ENCODE measurements at places on chromosomes 1 and 21.
A peak's percentile ranks its signal among the peaks of the same experiment; 100 is the strongest.

DNA sequence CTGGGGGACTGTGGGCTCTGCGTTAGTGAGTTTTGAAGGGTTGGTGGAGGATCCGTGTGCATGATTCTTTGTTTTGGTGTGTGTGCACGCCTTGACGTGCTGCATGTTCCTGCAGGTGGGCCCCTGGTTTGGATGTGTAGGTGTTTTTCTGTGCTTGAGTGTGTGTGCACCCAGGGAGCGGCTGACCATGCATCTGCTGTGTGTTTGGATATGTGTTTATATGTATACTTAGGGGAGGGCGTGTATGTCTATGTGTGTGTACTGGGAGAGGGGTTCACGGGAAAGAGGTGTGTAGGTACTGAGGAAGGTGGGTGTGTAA lies 1.1 kb downstream of the VANGL2 start:
- DNase-seq = no peak

DNA sequence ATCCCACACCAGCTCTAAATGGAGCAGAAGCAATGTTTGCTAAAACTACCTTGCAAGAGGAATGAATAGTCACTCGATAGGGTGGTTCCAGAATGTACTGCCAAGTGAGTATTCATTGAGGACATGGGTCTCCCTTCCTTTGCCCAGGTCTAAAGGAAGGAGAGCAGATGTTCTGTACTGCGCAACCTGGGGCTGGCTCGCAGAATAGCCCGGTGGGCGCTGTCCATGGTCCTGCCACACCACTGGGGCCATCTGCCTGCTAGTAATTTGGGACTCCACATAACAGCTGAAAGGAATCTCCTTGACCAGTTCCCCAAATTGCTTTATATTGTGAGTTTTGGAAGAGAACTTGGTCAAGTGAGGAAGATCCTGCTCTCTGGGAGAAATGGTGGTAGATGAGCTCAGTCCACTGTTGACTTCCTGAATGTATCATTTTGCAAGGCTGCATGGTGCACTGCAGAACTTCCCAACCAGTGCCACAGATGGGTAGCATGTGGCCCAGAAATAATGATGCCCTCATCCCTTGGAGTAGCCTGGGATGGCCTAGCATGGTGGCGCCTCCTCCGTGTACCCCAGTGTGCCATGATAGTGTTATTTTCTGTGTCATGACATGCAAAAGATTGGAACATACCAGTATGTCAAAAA lies 5.7 kb downstream of the SLC6A17 start:
- DNase-seq = peak; percentile 51

- DNase-seq = peak; percentile 47
These were observed 19.6 kb downstream of the FH start for GRCh38 chr1:241499910-241500309.

DNA sequence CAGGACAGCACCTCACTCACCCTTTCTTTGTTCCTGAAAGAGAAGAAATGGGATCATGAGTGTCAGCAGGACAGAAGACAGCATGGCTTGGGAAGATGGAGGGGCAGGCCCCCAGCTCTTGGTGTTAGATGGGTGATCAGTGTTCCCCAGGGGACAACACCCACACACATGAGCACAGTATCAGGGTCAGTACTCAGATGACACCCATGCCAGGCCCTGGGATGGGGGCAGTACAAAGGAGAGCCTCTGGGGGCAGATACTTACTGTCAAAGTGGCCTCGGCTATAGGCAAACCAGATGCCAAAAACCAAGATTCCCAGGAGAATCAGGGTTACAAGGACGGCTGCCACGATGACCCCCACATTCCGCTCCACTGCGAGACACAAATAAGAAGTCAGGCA lies 21.6 kb downstream of the F11R start:
- no peak for DNase-seq

DNA sequence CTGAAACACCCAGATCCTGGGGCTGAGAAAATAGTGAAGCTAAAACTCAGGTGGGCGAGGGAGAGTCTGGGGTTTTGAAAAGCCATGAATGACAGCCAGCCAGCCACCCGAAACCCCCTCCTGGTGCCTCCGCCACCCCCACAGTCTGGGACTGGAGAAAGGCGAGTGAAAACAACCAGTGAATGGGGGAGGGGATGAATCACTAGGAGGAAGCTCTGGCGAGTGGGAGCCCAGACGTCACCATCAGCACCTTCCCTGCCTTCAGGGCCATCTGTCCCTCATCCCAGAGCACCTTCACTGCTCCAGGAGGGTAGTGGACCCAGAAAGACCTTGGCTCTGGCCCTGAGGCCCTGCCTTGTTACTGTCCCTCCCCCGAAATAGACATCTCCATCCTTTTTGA lies 9.2 kb downstream of the RORC start:
- no peak for DNase-seq
